NCI-H1694 (cell line): ENCODE measurements at places on chromosomes 13 and 19.

DNA sequence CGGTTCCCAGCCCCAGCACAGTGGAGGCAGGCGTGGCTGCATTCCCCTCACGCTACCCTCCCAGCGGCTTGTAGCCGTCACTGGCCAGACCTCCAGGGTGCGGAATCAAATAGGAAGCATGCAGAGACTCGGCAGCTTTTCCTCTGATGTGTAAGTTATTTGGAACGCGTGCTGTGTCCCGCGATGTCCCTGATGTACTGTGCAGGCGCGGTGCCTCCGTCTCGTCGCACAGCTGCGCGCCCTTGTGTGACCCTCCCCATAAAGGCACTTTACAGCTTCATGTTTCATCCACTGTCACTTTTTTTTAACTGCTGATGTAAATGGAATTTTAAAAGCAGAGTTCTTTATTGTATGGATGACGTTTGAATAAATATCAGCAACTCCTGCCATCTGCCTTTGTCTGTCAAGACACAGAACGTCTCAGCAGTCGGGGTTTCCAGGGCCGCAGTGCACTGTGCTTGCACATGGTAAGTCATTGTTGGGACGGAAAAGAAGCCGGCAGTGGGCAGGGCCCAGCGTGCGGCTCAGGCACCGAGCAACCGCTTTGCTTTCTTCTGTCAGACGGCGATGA is 7.3 kb upstream of the F7 start:
- no peak for DNase-seq

GRCh38 chr13:40484101-40484800 is 182.2 kb downstream of the FOXO1 start:
- DNase-seq, result peak; percentile 66

GRCh38 chr13:102940143-102940542 is 94.3 kb downstream of the ERCC5 start:
- no peak for DNase-seq

GRCh38 chr19:41029524-41030432 is 38.7 kb downstream of the CYP2B6 start:
- DNase-seq, result no peak

GRCh38 chr19:16473875-16474392 is 2.2 kb upstream of the EPS15L1 start:
- no peak for DNase-seq

DNA sequence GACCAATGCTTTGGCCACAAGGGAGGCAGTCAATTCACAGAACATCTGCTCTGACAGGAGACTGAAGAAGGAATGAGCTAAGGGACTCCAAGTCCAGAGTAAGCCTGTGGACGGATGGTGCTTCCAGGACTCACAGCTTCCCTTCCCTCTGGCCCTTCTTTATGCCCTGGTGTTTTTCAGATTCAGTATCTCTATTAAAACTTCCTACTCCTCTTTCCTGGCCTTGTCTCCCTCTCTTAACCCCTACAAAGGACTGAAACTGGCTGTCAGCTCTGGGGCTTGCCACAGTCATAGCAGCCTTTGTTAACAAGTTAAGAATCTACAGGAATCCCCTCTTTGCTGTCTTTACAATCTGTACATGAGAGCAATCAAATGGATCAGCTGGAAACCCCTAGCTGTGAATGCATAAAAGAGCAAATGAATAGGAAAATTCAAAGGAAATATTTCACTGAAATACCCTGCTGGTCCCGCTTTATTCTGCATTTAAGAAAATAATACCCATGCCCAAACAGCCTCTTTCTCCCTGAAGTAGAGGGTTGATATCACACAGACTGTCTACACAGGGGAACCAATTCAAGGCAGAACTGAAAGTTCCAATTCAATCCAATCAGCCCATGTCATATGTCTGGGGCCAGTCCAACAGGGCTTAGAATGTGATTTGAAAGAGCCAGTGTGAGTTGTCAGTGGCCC is 192.3 kb downstream of the MZT1 start:
- no peak for DNase-seq

DNA sequence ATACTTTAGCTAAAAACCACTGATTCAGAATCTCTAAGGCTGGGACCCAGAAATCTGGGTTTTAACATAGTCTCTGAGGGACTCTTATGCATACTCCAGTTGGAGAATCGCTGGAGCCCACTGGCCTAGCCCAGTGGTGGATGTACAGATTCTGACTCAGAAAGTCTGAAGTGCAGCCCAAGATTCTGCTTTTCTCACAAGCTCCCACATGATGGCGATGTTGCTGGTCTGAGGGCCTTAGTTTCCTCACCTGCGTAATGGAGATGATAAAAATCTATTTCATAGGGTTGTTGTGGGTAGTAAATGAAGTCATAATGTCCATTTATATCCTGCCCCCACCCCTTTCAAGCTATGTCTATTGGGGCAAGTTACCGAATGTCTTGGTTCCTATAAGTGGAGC is 7.7 kb upstream of the CDADC1 start:
- DNase-seq, result peak; percentile 8

DNA sequence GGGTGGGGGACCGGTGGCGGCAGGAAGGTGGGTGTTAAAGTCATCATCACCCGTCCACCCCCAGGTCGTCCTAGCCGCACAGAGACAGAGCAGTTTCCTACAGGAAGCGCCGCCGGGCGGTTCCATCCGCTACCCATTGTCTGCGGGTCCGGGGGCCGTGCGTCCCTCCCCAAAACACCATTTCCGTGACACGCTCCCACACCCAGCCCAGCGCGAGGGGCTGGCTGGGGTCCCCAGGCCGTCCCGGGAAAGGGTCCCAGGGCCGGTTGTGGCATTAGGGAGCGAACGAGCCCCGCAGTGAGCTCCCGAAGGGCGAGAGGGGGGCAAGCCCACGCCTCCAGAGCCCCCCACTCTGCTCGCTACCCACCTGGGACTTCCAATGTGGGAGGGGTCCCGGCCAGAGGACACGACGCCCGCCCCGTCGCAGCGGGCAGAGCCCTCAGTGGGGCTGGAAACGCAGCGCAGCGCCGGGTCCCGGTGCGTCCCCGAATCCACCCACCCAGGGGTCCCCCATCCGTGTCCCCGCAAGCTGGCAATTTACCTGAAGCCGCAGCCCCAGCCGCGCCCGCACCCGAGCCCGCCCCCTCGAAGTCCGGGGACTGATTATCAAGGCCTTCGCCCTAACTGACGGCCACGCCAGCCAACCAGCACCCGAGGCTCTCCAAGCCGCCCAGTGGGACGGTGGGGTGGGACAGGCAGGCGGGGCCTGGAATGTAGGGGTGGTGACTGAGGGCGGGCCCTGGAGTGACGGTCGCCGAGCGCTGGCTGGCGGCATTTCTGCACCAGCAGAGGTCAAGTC is at the start of gene KANK3:
KANK3 (minus strand) TSS at position 579 of the 799 bp plus-strand sequence. CDS start 5,434 bp downstream, outside the sequence.
- DNase-seq, result peak; percentile 68

- no peak for DNase-seq
These were observed at the start of gene MAP4K1 for GRCh38 chr19:38617764-38618589. Gene MAP4K1 (minus strand): TSS chr19:38617953. CDS start chr19:38617895, 58 bp downstream.

GRCh38 chr19:2550431-2551171 is 74.7 kb downstream of the GADD45B start:
- DNase-seq, result peak; percentile 80

DNA sequence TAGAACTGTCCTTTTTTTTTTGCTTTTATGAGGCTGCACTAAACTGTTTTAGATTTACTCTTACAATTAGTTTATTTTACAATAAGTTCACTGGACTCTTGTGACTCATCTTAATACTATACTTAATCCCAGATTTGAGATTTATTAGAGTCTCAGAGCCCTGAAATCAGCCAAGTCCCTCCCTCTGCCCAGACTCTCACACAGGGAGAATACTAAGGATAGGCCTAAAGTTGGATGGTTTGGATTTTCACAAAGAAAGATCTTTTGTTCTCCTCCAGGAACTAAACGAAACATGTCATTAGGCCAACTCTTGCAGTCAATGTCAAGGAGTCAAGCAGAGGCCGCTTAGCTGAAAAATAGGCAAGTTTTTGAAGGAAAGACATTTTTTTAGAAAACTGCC is 42.7 kb upstream of the MIR17HG start:
- DNase-seq, result no peak

DNA sequence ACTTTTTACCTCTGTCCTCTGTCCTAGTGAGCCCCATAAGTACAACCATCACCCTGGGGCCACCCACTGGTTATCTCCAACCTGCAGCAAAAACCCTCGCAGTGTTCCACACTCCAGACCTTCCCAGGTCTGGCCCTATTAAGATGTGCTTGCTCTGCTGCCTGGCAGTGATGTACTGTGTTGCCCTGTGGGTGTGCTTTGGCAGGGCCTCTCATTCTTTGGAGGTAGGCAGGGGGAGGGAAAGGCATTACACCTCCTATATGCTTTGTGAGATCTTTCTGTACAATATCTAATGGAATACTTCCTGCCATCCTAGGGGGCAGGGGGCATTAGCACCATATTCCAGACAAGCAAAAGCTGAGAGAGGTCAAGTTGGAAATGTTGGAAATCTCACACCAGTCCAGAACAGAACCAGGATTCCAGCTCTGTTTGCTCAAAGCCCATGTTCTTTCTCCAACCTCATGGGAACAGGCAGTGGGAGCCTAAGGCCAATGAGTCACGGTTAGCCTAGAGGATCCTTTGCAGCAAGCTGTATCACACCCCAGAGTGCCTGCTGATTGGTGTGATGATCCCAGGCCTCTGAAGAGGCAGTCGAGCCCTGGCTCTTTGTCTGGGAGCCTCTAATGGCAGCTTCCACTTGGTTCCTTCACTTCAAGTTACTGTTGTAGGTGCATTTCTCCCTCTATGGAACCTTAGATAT is 59.7 kb upstream of the UBL3 start:
- DNase-seq, result no peak

GRCh38 chr13:70375718-70376117 is 267.5 kb upstream of the KLHL1 start:
- no peak for DNase-seq

GRCh38 chr19:5773276-5773675 is 11.3 kb downstream of the PRR22 start:
- no peak for DNase-seq

DNA sequence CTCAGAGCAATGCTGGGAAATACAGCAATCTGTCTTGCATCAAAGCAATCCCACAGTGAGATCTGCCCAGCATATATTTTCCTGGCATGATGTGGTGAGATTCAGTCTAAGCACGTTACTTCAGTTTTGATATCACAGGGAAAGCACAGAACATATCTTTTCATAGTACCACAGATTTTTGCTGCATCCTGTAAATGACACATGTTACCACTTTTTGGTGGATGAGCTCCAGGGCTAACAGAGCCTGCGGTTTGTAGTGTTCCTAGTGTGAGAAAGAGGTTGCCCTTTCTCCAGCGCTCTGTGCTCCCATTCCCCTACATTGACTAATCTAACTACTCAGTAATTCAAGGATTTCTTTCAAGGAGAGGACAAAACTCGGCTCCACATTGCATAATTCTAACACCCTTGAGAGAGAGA is 409.0 kb downstream of the GPC6 start:
- no peak for DNase-seq

- no peak for DNase-seq
These were observed 137.8 kb upstream of the SOX1 start for GRCh38 chr13:111929036-111929616.

- DNase-seq, result no peak
These were observed 188.5 kb upstream of the HTR2A start for GRCh38 chr13:47085346-47085745.

- no peak for DNase-seq
These were observed 12.4 kb downstream of the RTN2 start for GRCh38 chr19:45484273-45484945.

- no peak for DNase-seq
These were observed 6.9 kb upstream of the JUNB start for GRCh38 chr19:12784394-12784870.

- peak; percentile 65 for DNase-seq
These were observed 42.5 kb downstream of the IRS2 start for GRCh38 chr13:109743706-109744453.
